ENCODE measurements at places on chromosomes 1 and 21.
A peak's percentile ranks its signal among the peaks of the same experiment; 100 is the strongest.

DNA sequence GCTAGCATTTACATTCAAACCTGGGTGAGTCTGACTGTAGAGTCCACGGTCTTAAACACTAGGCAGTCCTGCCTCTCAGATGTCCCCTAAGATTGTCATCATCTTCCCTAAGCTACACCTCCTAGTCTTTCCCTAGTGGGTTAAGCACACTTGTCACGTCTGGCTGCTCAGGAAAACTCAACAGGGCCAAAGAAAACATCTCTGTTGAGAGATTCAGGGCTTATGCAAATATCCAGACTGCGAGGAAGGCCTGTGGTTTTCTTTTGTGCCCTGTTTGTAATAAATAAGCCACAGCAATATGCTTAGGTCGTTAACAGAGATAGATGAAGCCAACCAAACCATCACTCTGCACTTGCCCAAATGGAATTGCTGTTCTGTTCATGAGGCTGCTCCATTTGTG is 472.6 kb upstream of the DEPDC1 start:
- no peak for DNase-seq

GRCh38 chr1:94962409-94963265 is 35.7 kb upstream of the CNN3 start:
- no peak for DNase-seq

DNA sequence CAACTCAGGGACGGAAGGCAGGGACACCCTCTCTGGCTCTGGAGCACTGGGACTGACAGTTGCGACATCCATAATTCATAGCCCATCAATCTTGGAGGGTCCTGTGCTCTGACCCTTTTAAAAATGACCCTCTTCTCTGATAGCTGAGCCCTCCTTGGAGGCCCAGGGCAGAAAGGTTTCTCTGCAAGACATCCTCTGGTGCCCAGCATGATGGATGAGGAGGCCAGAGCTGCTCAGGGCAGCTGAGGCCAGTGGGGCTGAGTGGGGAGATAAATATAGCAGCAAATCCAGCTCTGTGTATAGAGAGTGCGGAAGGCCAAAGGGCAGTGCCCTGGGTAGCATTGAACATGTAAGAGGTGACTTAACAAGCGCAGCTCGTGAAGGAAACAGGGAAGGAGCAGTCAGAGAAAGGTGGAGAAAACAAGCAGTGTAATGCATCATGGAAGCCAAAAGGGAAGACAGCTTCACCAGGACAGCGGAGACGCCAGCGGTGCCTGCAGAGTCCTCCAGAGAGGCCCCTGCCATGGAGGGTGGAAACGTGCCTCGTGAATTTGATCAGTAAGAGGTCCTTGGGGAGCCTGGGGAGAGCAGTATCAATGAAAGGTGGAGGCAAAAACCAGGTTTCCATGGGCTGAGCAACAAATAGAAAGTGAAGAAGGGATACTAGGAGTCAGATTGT is 50.4 kb upstream of the FMOD start:
- DNase-seq = no peak

DNA sequence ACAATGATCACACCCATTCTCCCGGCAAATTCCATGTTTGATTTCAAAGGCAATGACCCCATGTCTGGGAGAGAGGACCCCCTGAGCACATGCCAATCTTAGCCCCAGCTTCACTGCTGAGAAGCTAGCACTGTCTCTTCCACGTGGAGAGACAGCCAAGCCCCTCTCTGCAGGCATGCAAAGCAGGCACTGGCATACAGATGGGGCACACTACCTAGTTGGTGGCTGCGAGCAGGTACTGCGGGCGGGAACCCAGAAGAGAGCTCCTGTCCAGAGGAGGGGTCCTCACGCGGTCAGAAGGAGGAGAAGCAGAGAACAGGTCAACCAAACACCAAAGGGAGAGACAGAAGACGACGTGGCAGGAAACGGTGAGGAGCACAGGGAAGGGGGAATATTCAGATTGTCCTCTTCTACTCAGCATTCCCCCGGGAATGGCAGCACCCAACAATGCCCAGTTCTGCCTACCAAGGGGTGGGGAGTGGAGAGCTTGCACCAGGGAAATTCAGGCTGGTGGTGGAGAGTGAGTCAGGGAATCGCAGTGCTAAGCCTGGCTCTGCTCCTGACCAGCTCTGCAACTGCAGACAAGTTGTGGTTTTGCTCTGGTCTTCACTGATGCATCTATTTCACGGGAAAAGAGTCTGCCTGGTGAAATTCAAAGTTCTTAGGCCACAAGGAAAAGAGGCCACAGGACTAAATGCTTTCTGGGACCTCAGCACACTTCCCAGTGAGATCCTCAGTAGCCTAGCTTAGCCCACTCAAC is 48.1 kb upstream of the GOLT1A start:
- DNase-seq = peak; percentile 53

DNA sequence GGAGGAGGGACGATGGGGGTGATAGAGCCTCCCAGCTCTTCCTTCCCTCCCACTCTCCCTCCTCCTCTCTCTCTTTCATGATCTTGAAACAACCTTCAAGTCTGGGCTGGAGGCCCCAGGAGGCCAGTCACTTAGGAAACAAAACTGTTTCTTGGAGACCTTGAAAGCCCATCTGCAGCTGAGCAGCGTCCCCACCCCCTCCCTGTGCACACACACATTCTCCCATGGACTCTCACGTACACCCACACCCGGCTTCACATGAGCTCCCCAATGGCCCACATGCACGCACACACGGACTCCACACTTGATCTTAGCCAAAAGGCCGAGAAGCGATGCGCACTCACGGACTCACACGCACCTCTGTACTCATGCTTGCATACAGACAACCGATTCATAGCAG is 3.2 kb upstream of the ATP1A2 start:
- DNase-seq = no peak

DNA sequence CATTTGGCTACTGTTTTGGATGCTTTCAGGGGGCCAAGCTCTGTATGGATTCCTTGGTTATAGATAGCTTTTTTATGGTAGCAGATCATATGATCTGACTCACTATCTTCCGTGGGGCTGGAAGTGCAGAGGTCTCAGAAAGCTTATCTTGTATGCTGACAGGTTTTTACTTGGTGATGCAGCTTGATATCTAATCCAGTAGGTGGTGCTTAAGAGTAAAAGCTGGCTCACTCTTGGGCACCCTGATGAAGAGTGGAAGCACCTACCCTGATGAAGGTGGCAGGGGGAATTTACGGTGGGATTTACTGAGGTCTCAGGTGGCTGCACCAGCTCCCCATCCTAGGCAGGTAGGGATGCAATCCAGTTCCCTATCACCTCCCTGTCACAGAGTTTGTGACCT is 151.2 kb downstream of the PTBP2 start:
- no peak for DNase-seq

DNA sequence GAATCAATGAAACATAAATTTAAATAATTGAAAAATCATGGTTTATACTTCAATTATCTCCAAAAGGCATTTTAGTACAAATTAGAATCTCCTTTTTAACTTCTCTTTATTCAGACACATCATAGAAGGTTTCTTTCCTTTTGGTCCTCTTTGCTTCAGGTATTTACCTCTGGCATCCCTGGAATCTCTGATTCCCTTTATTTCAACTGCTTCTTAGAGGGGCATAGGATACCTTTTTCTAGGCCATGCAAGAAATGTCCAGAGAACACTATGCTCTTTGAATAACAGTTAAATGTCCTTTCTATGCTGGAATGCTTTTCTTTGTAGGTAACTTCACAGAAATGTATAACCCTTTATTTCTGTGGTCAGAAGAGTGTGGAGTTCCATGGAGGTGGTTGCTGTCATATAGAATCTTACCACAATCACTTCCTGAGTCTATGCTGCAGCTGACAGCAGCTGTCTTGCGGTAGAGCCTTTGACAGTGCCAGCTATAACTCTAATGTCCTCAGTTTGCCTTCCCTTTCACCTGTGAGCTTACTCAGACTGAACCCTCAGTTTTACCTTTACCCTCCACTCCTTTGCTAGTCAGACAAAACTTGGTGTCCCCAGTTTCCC is 8.6 kb downstream of the LAMC2 start:
- DNase-seq = no peak

DNA sequence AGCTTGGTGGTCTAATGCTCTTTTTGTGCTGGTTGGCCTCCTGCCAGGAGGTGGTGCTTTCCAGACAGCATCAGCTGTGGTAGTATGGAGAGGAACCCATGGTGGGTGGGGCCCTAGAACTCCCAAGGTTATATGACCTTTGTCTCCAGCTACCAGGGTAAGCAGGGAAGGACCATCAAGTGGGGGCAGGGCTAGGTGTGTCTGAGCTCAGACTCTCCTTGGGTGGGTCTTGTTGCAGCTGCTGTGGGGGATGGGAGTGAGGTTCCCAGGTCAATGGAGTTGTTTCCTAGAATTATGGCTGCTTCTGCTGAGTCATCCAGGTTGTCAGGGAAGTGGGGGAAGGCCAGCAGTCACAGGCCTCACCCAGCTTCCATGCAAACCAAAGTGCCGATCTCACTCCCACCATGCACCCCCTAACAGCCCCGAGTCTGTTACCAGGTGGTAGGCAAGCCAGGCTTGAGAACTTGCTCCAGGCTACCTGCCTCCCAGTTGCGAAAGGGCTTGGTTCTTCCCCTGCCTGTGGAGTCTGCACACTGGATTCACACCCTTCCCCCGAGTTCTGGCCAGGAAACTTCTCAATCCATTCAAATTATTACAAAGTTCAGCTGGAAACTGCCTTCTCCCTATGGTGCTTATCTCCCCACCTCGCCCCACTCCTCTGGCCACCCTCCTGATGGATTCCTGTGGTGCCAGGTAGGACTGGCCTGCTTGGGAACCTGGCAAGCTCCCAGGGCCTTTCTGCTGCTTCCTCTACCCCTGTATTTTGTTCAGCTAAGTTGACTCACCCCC is 37.8 kb downstream of the DRAM2 start:
- no peak for DNase-seq

- DNase-seq = no peak
Measured at GRCh38 chr1:17680308-17680707, 74.8 kb upstream of the ACTL8 start.

DNA sequence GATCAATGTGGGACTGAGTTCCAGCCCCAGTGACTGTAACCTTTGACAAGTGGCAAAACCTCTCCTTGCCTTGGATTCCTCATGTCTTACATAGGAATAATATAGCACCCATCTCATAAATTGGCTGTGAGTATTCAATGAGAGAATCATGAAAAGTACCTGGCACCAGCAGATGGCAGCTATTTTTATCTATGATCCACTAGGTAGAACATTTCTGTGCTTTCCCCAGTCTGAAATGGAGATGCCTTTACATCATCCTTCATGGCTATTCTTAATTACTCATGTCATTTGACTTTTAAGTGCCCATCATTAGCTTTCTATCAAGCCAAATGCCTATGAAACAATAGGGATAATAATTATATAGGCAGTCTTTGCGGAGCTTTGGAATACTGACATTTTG is 130.1 kb downstream of the TGFB2 start:
- no peak for DNase-seq

GRCh38 chr1:107865627-107866026 is 99.4 kb downstream of the VAV3 start:
- no peak for DNase-seq

- no peak for DNase-seq
Measured at GRCh38 chr1:200767321-200767720, 28.6 kb downstream of the CAMSAP2 start.

GRCh38 chr1:11611638-11612327 is 42.4 kb downstream of the FBXO2 start:
- DNase-seq = no peak

GRCh38 chr1:164579381-164579780 is 20.4 kb downstream of the PBX1 start:
- no peak for DNase-seq

GRCh38 chr1:18803151-18803791 is 56.2 kb downstream of the TAS1R2 start:
- no peak for DNase-seq

- DNase-seq = no peak
Measured at GRCh38 chr1:39230261-39231190, 26.0 kb downstream of the MACF1 start.

DNA sequence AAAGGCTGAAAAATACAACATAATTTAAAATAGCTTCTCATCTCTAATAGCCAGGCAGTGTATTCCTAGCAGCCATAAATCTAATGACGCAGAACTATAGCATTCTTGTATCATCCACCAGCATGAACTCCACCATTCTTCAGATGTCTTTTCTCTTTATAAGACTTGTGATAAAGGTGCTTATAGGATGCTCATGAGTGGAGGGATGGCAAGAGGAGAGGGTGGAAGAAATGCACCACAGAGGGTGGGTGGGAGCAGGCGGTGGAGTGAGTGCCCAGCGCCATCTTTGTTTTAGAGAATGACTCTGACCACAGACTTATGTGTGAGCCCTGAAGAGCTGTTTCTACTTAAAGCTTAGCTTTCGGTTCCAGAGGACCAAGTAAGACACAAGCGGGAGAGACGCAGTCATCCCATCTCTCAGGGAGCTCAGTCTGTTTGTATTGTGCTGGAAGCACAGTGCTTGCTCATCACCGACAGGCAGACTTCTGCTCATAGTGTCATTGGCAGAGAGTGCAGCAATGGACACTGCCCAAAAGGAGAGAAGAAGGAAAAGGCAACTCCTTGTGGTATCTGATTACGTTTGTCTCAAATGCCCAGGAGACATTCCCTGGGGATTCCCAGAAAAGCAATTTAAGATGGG is 65.6 kb downstream of the KCNJ15 start:
- DNase-seq = peak; percentile 66

DNA sequence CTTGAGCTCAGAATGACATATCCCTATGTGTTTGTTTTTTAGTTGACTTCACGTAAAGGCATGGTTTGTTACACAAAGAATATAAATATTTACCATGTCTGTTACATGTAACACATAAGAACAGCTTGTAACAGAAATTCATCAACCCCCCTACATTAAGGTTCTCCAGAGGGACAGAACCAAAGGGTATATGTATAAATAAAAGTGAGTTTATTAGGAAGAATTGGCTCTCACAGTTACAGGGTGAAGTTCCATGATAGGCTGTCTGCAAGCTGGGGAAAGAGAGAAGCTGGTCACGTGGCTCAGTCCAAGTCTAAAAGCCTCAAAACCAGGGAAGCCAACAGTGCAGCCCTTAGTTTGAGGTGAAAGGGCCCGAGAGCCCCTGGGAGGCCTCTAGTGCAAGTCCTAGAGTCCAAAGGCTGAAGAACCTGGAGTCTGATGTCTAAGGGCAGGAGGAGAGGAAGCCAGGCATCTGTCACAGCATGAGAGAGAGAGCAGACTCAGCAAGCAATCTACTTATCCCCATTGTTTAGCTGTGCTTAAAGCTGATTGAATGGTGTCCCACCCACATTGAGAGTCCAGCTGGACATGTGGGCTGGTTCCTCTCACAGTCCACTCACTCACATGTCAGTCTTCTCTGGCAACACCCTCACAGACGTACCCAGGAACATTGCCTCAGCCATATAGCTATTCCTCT is 15.8 kb downstream of the THRAP3 start:
- DNase-seq = no peak

GRCh38 chr1:165352442-165353293 is 3.8 kb downstream of the LMX1A start:
- no peak for DNase-seq
